ENCODE measurements at places on chromosomes 2 and 18.

DNA sequence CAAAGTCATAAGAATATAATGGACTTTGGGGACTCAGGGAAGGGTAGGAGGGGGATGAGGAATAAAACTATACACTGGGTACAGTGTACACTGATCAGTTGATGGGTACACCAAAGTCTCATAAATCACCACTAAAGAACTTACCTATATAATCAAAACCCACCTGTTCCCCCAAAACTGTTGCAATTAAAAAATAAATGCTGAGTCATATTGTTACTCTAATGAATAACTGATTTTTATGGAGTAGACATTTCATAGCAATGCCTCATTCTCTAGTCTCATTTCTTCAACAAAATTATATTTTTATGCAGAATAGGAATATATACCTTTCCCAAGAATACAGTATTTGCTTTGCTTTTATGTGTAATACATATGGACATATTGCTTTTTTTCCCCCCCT lies 181.2 kb downstream of the ST6GAL2 start:
- no peak for DNase-seq

DNA sequence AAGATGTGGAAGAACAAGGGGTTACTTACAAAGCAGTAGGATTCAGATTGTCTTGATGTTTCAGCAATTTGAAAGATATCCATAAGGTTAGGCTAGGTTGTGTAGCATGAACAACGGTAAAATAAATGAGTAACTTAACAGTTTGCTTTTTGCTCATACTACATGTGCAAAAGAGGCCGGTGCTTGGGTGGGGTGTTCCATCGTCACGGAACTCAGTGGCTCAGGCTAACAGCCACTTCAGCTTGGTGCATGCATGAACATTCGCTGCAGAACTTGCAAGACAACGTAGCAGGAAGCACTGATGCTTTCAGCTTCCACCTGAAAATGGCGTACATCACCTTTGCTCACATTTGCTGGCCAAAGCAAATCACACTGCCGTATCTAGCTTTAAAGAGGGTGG lies 407.3 kb upstream of the CDH20 start:
- DNase-seq, result no peak

DNA sequence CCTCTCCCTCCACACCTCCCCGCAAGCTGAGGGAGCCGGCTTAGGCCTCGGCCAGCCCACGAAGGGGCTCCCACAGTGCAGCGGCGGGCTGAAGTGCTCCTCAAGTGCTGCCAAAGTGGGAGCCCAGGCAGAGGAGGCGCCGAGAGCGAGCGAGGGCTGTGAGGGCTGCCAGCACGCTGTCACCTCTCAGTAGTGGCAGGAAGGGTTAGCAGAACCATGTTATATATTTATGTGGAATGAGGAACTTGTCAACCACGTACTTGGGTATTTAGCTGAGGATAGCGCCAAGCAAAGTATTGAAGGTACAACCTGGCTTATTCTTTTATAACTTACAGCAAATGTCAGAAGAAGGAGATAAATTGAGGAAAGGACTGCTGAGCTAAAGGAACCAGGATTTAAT lies 144.1 kb upstream of the MGAT5 start:
- no peak for DNase-seq

GRCh38 chr2:239557516-239557915 lies 156.7 kb upstream of the HDAC4 start:
- no peak for DNase-seq

GRCh38 chr18:22170421-22171257 lies 1.2 kb downstream of the GATA6 start:
- no peak for DNase-seq

Measured in cerebellar nuclear complex (tissue), 1 donor.